T follicular helper cell (primary cell): ENCODE measurements at places on chromosomes 12 and 14.

GRCh38 chr12:97426492-97427116 lies 36.0 kb upstream of the RMST start:
- no peak for DNase-seq

DNA sequence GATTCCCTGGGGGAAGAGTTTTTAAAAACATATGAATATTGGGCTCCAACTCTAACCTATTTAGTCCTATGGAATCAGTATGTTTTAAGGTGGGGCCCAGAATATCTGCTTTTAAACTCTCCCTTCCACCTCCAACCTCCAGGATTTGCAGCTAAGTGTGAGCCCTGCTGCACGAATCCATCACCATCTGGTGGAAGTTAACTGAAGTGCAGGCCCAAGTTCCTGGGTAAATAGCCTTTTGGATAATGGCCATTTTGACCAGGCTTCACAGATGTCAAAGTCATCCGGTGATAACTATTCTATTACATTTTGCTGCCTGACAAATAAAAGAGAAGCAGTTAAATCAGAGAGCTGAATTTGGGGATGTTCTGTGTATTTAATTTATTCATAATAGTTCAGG lies 58.1 kb upstream of the RMST start:
- DNase-seq, result no peak

DNA sequence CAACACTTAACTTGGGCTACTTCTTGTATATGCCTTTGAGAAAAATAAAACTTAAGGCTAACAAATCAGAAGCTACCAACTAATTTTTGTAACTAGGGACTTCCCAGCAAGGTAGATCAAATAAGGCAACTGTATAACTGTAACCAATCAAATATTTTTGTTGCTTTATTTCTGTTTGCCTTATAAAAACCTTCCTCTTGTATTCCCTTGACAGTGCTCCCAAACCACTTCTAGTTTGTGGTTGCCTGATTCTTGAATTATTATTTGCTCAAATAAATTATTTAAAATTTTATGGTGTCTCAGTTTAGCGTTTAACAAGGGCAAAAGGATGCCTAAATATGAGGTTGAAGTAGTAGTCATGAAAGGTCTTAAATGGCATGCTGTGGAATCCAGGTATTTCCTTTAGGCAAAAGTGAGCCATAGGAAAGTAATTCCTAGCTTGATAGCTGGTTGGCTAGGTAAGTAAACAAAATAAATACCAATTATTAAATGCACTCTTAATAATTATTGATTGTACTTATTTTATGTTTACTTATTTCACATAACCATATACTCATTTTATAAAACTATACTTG lies 632.6 kb downstream of the RPL10L start:
- no peak for DNase-seq

DNA sequence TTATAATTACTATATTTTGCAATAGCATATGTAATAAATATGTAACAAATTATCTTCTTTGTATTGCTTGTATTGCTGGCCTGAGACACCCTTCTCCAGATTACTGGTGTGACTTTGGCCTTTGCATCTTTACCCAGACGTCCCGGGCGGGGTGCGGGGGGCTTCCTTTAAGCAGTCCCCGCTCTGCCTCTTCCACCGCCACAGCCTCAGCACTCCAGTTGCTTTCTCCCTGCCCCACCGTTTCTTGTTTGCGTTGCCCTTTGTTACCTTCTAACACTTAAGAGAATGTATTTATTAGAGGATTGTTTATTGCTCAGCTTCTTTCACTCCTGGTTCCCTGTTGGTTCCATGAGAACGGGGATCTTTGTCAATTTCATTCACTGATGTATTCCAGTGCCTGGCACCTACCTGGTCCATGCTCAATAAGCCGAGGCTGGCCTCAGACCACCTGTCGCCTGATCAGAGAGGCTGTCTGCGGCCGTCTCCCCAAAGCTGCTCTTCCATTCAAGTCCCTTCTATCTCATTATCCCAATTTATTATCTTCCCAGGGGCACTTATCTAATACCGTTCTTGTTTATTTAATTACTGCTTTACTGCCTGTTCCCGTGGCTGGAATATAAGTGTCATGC lies 100.5 kb upstream of the RFLNA start:
- DNase-seq, result no peak

GRCh38 chr14:69663300-69663643 lies 51.9 kb downstream of the SUSD6 start:
- DNase-seq, result no peak

DNA sequence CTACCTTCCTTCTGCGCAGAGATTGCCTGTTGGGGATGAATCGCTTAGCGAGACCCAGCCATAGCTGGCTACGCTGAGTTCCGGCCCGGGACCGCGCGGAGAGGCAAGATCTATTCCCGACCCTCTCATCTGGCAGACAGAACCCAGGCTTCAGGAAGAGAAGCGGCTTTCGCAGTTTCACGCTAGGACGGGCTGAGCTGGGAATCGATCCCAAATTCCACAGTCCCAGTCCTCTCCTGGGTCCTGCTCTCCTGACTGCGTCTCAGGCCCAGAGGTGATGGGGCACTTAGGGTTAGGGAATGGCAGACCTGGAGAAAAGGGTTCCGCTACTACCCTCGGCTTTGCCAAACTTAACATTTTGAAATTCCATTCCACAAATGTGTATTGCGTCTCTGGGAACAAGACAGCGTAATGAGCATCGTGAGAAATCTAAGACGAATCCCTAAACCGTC lies 2.8 kb downstream of the PTPN21 start:
- DNase-seq, result no peak

- no peak for DNase-seq
Measured at GRCh38 chr12:23885394-23885793, 64.1 kb downstream of the SOX5 start.

DNA sequence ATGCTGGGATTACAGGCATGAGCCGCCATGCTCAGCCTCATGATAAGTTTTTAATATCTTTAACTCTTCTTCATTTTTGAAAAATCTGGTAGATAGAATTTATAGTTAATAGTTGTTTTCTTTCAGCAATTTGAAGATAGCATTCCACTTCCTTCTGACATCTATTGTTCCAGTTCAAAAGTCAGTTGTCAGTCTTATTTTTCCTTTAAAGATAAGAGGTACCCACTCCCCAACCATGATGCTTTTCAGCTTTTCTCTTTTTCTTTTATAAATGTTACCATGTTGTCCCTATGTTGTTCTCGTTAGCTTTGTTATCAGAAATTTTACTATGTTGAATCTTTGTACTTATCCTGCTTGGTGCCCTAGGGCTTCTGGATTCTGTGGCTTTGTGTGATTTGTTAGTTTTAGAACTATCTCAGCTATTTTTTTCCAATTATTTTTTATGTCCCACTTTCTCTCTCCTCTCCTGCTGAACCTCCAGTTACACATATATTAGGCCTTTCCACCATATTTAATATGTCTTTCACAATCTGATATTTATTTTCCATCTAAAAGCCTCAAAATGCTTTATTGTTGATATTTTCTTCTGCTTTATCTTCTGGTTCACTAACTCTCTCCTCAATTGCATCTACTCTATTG lies 181.6 kb upstream of the FOXN3 start:
- no peak for DNase-seq
